ENCODE measurements at places on chromosomes 12 and 14.

DNA sequence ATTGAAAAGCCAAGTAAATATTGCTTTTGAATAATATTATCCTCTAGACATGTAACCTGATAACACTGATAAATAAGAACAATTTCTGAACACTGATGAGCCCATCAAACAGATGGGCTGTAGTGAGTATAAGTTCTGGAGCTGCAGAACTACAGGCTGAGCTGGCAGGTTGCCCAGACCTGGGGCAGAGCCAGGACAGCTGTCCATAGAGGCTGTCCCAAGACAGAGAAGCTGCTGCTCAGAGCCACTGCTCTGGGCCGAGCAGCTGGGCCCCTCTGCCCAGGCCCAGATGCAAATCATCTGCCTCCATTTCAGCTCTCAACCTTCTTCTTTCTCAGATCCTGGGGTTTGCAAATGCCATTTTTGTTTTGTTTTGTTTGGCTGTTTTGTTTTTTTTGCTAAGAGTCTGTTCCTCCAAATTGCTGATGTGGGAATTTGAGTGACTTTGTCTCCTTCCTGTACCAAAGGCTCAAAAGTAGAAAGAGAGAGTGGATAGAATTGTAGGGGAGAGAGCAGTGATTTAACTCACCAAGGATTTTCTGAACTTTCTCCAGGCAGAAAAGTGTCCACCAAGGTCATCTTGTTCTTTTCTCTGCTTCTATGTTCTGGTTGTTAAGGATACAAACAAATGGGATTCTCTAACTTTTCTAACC, 4.0 kb upstream of the TESPA1 start:
- DNase-seq = no peak

- no peak for DNase-seq
These were observed 30.4 kb upstream of the RIMBP2 start for GRCh38 chr12:130746546-130746945.

DNA sequence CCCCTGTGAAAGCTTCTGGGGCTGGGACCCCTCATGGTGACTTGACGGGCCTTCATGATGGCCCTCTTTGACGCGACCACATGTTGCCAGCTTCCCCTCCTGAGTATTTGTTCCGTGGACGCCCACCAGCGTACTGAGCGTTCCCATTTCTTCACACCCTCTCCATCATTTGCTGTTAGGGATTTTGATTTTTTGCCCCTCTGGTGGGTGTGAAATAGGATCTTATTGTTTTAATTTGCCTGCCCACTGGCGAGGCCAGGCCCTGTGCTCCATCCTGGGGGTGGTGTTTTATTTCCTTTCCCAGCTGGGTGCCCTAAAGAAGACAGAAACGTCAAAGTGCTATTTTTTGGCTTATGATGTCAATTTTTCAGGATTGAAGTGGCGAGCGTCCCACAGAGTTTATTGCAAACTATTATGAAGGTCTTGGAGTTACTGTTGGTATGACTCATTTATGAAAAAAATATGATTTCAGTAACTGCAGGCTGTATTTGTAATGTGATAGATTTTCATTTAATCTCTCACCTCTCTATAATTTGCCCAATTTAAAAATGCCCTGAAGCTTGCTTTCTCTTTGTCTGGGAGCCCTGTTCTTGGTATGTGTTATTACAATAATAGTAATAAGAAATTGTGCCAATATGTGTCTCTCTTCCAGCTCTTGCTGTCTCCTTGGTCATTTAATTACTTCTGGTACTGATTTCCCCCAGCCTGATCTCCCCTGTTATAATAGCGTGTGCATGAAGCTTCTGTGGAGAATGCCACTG, 99.6 kb downstream of the SLC25A47 start:
- DNase-seq = no peak

DNA sequence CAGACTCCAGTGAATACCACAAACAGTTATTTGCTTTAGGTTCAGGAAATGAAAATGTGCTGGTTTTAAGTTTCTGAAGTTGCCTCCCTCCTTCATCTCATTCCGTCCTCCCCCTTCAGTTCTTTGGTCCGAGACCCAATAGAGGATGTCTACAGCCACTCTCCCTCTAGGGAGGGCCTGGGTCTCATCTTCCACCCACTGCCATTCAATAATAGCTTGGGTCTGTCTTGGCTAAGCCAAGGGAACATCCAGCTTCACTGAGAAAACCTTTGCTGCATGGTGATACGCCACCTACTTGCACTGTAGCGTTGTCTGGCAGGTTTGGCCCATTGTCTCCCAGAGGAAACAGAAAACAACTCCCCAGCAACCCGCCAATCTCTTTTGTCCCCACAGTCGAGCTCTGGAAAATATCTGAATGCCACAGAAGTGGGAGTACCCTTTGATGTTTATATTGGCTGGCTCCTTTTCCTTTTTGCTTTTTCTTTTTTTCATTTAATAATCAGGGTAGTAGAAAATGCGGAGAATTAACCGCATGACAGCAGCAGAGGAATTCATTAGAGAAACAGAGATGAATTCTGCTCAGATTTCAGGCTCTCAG, 380.1 kb downstream of the RAD51B start:
- DNase-seq = no peak

DNA sequence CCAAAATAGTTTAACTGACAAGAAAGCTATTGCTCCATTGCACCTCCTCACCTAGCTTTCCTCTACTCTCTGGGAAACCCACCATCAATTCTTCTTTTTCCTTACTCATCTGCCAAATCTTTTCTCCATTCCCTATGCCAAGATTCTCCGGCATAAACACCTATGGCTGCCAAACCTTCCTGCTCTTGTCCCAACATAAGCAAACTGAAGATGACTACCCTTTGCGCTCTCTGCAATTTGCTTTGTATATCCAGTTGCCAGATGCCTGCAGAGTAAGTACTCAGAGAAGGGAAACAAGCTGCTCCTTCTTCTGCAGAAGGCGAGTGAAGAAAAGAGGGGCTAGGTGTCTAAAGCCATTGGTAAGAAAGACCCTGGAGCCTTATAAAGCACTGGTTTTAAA, 11.5 kb downstream of the PTGER2 start:
- no peak for DNase-seq

GRCh38 chr14:68982581-68982980, 3.5 kb upstream of the ACTN1 start:
- no peak for DNase-seq

DNA sequence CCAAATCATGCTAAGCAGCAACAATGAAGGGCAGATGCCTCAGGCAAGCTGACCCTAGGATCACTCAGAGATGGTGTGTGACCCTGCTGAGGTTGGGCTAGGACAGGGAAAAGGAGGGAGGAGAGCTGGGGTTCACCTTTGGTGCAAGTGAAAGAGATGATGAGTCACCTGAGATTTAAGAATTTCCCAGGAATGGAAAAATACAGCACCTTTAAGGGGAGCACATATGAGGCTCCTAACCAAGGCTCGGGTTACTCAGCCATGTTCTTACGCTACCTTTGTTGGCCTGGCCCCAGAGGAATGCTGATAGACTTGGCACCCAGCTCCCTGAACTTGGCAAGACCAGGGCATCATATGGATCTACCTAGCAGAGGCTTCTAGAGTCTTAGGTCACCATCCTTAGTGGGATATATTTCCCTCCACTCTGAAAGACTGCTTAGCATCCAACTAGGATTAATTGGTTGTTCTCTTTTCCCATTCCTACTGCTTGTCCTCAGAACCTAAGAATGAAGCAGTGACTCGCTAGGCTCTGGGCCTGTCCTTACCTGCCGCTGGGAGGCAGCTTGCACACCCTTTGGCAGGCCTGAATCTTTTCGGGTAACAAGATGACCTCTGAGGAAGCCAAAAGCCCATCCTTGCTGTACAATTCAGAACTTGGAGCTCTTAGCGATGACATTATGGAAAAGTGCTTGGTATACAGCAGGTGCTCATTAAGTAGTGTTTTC, 4.0 kb upstream of the NAA25 start:
- DNase-seq = no peak

GRCh38 chr12:107610021-107610859, 75.4 kb upstream of the PWP1 start:
- no peak for DNase-seq

GRCh38 chr12:116532428-116532827, 26.8 kb upstream of the MAP1LC3B2 start:
- DNase-seq = no peak

DNA sequence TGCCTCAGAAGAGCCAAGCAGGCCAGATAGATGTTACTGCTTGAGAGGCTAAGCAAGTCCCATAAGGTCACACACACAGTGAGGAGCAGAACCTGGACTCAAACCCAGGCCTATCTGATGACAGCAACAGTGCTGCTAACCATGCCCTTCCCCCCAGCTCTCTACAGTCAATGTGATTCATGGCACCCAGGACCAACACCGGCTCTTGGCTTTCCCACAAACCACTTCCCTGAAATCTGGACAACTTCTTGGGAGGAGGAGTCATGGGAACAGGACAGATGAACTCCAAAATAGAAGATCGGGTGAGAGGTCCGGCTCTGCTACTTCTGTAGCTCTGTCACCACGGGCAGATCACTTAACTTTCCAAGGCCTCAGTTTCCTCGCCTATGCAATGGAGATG, 716 bp upstream of the PTGDR start:
- no peak for DNase-seq

DNA sequence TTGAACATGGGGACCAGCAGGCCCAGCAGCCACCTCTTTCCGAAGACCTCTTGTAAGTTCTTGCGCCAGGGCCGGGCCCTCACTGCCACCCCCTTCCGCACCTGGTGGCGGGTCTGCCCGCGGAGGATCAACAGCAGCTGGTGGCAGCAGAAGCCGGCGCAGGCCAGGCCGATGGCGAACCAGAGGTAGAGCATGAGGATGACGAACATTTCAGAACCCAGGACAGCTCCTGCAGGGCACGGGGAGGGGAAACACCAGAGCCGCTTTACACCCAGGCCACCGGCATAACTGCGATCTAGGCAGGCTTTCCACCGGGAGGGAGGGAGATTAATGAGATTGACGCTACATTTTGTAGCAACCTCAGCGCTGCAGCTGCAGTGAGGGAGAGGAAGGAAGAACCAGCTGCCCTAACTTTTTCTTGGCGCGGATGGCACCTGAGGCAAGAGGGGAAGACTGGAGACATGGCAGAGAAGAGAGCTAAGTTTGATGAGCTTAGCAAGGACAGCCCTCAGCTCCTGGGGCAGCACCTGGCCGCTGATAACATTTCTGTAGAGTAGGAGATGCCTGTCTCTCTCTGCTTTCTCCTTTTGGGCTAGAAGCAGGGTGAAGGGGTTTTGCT, 7.8 kb downstream of the ZDHHC22 start:
- peak; percentile 76 for DNase-seq

DNA sequence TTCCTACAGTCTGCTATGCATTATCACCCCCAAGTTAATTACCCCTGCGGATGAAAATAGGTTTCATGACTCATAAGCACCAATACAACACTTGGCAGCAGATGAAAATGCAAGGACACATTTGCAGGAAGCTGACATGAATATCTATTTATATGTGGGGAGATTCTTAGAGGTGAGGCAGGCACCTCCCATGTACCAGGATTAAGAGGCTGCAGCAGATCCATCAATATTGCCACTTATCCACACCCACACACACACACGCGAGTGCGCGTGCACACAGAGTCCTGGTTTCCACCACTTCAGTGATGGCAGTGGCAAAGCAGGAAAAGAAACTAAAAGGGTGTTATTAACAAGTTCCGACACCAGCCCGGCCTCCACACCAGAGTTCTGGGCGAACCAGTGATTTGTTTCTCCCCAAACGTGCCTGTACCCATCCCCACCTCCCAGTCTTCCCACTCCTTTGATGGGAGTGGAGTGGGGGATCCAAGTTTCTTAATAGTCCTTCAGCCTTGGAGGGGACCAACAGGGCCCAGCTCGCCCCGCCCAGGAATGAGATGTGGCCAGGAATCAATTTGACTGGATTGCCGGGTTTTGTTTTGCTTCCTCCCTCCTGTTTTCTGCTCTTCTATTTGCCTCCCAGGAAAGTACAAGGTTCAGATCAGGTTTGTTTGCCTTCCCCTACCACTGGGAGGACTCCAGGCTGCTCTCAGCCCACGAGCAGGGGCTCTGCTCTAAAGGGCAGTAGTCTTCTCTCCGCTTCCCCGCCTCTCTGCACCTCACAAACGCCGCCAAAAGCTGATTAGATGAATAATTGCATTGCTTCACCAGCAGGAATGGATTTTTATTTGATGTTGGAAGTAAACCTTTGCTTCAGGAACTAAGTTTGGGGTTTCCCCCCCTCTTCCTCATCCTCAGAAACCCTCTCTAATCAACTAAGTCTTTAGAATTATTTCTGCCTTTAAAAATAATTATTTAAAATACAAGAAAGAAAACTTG, 5.2 kb downstream of the IRF2BPL start:
- no peak for DNase-seq

DNA sequence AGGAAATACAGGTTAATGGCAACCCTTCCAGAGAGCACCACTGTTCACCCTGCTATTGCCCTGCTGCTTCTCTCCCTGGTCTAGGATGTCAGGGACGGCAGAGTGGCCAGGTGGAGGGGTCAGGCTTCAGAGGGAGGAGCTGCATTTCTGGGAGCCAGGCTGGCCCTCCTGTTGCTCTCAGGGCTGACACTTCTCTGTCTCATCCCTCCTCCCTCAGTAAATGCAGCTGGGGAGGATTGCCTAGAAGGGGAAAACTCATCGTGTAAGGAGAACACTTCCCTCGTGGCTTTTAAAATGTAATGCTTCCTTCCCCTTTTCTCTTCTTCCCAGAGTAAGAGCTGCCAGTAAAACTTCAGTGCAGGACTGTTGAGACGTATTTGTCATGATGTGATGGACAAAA, 20.8 kb downstream of the SUSD6 start:
- DNase-seq = no peak

- DNase-seq = no peak
These were observed 14.8 kb downstream of the HSP90B1 start for GRCh38 chr12:103944964-103945363.

DNA sequence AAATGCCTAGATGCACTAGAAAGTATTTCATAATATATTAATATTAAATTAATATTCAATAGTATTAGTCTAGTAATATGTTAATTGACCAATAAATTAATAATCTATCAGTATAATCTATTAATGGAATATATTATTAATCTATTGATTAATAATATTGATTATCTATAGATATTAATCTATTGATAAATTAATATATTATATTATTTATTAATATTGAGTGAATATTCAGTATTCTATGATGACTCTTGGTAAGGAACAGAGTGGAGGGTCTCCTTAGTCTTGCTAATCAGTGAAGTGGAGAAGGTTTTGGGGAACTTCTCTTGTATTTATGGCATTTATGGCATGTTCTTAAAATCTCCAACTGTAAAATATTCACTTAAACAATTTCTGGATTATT, 679.3 kb upstream of the FLRT2 start:
- DNase-seq = no peak

DNA sequence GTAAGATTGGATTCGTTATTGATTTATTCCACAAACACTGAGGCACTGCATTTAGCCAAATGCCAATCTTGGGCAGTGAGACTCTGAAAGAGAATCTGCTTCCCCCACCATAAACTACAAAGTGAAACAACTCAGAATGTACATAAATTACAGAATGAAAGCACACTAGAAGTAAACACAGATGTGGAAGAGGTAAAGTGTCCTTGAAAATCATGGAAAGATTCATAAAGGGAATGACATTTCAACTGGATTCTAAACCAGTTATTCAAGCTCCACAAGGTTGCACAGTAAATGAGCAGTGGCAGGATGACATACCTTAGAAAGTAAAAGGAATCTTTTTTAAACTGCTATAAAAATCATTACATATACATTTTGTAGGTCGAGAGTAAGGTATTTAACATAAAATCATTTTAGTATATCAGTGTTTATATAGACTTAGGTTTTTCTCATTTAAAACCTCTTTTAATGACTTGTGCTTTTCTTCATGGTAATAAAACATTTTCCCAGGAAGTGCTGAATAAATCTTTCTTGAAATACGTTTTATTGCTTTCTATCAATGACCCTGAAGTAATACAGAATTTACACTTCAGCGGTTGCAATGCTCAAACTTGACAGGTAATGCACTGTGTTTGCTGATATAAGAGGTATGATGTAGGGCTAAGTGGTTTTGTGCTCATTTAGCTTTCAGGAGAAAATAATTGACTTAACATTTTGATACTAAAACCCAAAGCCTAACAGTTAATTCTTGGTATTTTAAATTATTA, 270.6 kb downstream of the NAV3 start:
- no peak for DNase-seq

Measured in stimulated activated effector memory CD8-positive, alpha-beta T cell treated with anti-CD3 and anti-CD28 coated beads, Interleukin-12 subunit alpha, Interleukin-12 subunit beta, amount 100 ng/mL, for 72 hours (primary cell).